ENCODE measurements at places on chromosomes 5 and 9.

- DNase-seq: no peak
These were observed 20.9 kb upstream of the SLC31A2 start for GRCh38 chr9:113129884-113130283.

- DNase-seq: no peak
These were observed 270.6 kb downstream of the FAM170A start for GRCh38 chr5:119899981-119900380.

GRCh38 chr5:109411627-109412026, 1.9 kb upstream of the PJA2 start:
- no peak for DNase-seq

GRCh38 chr5:67214036-67214435, 17.4 kb upstream of the CD180 start:
- DNase-seq: no peak

- DNase-seq: no peak
These were observed 103.2 kb downstream of the MSX2 start for GRCh38 chr5:174827558-174827957.

GRCh38 chr9:100498592-100498991, 25.6 kb downstream of the TMEFF1 start:
- DNase-seq: no peak

DNA sequence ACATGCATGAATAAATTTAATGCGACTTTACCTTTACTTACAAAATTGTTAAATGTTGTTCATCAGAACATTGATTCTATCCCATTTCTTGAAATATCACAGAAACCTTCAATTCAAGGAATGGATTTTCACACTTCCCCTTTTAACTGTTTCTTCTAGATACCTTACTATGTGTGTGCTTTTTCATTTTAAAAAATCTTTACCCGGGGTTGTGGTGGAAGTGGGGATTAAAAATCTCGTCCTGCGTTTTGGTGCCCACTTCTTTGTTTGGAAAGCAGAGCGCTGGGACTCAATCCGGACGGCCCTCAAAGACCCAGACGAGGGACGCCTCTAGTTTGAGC, 5.8 kb upstream of the MEF2C start:
- no peak for DNase-seq

GRCh38 chr9:32863291-32863690, 80.0 kb downstream of the TMEM215 start:
- no peak for DNase-seq

DNA sequence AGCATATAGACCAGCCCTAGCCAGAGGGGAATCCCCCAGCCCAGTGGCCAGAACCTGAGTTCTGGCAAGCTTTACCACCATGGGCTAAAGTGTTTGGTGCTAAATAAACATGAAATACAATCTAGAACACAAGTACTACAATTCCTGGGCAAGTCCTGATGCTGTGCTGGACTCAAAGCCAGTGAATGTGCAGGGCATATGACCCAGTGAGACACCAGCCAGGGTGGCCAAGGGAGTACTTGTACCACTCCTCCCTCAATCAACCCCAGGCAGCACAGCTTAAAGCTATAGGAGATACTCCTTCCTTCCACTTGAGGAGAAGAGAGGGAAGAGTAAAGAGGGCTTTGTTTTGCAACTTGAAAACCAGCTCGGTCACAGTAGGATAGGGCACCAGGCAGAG, 63.6 kb downstream of the SSBP2 start:
- no peak for DNase-seq

DNA sequence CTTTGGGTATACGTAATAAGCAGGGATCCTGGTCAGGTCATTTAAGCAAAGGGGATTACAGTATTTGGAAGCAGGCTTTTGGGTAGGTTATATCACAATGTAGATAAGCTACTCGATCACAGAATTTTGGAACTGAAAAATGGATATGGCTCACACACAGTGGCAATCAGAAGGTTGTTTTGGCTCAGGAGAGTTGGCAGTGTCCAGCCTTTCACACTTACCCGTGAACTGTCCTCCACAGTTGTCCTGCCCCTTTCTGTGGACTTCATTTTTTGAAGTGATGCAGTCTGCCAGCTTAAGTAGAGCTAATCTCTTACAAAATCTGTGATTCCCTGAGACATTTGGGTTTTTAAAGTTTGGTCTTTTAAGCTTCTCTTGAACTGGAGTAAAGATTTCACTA, 30.7 kb downstream of the ICE1 start:
- DNase-seq: no peak

- no peak for DNase-seq
These were observed 36.3 kb upstream of the CRB2 start for GRCh38 chr9:123319541-123320339.

GRCh38 chr9:112115970-112116753, 58.9 kb downstream of the SUSD1 start:
- no peak for DNase-seq

GRCh38 chr5:54645882-54646355, 128.4 kb downstream of the SNX18 start:
- DNase-seq: no peak

GRCh38 chr5:79489773-79490172, 24.2 kb downstream of the HOMER1 start:
- no peak for DNase-seq

DNA sequence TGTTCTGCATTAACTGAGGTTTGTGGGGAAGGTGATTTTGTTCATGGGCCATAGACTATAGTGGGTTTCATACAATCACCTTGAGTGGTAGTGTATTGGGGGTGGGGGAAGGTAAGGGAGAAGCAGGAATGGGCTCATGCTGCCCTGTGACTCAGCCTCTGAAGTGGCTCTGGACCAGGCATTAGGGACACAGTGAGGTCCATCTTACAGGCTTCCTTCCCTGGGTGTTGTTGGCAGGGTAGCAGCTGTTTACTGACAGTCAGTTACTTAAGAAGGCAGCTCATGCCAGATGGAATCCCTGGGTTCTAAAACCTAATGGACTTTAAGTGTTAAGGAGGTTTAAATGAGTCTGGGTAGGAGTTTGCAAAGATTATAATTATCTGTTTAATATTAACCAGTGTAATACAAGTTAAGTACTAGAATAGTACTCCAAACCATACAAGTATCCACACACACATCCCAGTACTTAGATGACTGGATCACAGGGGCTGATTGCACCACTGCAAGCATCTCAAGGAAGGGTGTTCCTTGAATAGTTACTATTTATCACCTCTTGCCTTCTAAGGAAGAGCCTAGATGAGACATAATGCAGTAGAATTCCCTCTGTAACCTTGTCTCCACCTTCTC, 59.3 kb downstream of the CAST start:
- no peak for DNase-seq

GRCh38 chr5:53114988-53115387, 5.4 kb upstream of the MOCS2 start:
- no peak for DNase-seq

- no peak for DNase-seq
These were observed 97.5 kb upstream of the FREM1 start for GRCh38 chr9:15007698-15008097.

DNA sequence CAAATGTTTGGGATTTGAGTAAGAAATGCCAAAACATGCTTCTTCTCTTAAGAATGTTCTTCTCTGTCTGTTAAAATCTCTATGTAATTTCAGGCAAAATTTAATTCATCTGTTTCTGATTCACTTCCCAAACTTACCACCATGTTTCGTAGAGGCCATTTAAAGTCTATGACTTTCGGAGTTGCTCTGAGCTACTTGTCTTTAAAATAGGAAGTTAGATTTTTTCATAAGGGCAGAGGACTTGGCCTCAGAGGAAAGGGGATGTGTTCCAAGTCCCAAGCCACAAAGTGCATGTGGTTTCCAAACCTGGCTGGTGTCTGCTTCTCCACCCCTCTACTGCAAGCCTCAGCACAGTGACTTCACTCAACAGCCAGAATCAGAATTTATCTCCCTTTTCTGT, 111.3 kb upstream of the ADRA1B start:
- no peak for DNase-seq

DNA sequence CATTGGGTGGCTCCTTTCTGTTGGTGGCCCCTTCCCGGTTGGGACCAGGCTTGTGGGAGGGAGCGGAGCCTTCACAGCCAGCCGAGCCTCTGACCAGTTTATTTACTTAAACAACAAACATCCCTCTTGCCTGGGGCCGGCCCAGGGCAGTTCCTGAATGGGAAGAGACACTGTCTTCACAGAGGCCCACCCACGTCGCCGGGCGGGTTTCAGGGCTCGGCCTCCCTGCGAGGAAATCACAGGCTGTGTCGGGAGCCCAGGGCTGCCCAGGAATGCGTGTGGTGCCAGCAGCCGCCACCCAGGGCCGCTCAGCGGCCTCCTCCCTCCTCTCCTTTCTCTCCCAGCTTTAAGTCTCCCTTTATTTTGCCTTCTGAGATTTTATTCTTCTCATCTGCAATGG, 132.5 kb downstream of the HSD17B3 start:
- no peak for DNase-seq

DNA sequence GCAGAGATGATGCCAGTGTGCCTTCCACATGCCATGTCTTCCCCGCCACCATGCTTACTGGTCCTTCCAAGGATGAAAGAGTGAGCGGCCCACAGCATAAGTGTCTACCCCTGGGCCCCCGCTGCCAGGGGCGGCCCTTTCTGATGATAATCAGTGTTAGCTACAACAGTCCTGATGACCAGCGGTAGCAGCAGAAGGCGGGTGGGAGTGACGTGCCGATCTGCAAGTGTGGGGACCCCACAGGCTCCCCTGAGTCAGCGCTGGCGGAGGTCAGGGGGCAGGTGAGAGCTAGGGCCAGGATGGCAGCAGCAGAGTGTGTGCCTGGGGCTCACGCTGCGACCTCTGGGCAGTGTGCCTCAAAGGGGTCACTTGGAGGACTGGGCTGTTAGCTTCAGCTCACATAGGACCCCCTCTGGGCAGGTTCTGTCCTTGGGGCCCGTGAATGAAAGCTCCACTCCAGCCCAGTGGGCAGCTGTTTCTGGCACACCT, 80.4 kb downstream of the HMCN2 start:
- no peak for DNase-seq

GRCh38 chr5:56161439-56161823, 71.7 kb downstream of the ANKRD55 start:
- DNase-seq: no peak

- DNase-seq: no peak
These were observed 41.0 kb downstream of the FAT2 start for GRCh38 chr5:151550146-151550545.

GRCh38 chr9:79123415-79123814, 448.4 kb upstream of the TLE4 start:
- DNase-seq: no peak

- DNase-seq: no peak
These were observed 32.1 kb downstream of the SNX24 start for GRCh38 chr5:122877518-122877917.

DNA sequence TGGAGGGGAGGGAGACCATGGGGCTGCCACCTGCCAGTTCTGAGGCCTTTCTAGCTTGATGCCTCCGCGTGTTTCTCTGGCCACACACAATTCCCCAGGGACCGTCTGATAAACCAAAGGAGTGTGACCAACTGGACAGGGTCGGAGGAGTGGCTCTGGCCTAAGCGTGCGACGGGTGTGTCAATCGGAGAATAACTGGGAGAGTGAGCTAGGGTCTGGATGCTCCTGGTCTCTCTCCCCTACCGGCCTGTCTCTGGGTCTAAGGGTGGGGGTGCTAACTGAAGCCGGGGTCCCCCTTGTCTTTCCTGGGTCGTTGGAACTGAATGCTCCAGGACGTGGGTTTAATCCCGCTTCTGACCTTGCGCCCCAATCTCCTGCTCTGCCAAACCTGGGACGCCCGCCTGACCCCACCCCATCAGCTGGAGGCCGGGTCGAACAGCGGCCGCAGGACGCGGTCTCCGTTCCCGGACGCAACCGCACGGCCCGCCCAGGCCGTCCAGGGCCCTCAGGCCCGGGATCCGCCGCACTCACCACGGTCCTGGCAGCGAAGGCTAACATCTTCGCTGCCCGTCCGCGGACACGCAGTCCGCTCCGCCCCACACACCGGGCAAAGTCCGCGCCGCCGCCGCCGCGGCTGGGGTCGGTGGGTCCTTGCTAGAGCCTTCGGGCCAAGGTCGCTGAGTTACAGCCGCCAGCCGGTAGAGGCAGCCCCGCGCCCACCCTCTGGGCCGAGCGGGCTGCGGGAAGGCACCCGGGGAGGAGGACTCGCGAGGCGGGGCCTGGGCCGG, 447 bp downstream of the CRAT start:
- no peak for DNase-seq

DNA sequence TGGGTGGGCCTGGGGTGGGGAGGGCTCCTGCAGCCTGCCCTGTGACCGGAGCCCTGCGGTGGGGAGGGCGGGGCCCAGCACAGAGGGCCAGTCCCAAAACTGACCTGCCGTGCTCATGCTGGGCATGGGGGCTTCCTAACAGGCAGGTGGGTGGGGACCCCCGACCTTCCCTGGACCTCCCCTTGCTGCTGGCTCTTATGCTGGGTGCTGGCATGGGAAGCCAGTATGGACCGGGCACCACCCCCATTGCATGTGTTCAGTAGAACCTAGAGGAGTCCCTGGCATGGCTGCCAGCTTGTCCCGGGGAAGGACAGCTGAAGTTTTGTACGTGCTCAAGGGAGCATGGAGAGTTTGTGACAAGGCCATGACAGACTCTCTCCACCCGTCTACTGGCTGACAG, 37.1 kb downstream of the WNK2 start:
- DNase-seq: no peak

- DNase-seq: no peak
These were observed 69.5 kb upstream of the GARNL3 start for GRCh38 chr9:127194881-127195713.

DNA sequence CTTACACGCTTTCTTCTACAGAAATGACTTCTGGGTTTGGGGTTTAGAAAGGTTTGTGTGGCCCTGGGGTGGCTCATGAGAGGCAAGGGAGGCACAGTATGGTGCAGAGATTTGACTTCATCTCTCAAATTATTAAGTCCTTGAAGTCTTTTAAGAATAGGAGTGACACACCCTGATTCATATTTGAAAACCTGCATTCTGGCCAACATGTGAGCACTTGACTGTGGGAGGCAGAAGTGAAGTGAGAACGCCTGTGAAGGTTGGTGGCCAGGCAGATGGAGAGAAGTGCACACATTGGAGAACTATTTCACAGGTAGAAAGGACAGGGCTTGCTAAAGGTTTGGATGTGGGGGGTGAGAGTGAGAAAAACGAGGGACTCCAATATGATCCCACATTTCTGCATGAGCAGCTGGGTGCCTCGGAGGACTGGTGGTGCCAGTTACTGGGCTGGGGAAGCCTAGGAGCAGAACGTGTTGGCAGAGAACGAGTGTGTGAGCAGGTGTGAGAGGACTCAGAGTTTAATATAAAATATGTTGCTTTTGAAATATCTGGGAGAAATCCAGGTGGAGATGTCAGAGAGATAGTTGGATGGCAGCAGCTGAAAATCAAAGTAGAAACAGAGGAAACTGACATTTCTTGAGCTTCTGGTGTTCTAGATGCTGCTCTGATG, 240.0 kb upstream of the ADAMTSL1 start:
- DNase-seq: no peak

GRCh38 chr9:128947277-128947526, 201 bp downstream of the DOLK start:
- DNase-seq: no peak
